ENCODE measurements at places on chromosomes 6 and 20. TPM values are rescaled to one million over a fixed set of nuclear protein-coding genes. Genes with fewer than 3 reads are reported as not detected.

Gene PDE7B
- 21.3 TPM for total RNA-seq

Gene PROKR2
- total RNA-seq, result not detected

- no peak overlapping the region for H3K27ac ChIP-seq
- peaks cover 23% of the 10 kb centered on the region for H3K4me1 ChIP-seq
- DNase-seq, result peak; percentile 36
- H3K36me3 ChIP-seq, result no peaks in the 10 kb centered on the region
- H3K27me3 ChIP-seq, result no peaks in the 10 kb centered on the region
- H3K4me3 ChIP-seq, result no peak overlapping the region
These were observed 31.4 kb downstream of the AFDN start for GRCh38 chr6:167858086-167858591.

GRCh38 chr20:17504898-17505635 lies 26.1 kb downstream of the BFSP1 start:
- H3K36me3 ChIP-seq, result no peaks in the 10 kb centered on the region
- H3K27ac ChIP-seq, result peak overlapping the region; percentile 9
- peak; percentile 72 for DNase-seq
- peaks cover 13% of the 10 kb centered on the region for H3K4me1 ChIP-seq
- H3K4me3 ChIP-seq, result peak overlapping the region; percentile 58

- no peaks in the 10 kb centered on the region for H3K36me3 ChIP-seq
- H3K4me1 ChIP-seq, result no peaks in the 10 kb centered on the region
- H3K27me3 ChIP-seq, result no peaks in the 10 kb centered on the region
- H3K4me3 ChIP-seq, result no peak overlapping the region
- no peak overlapping the region for H3K27ac ChIP-seq
These were observed 141.5 kb upstream of the PDE7B start for GRCh38 chr6:135710042-135710441.

Gene RBPJL
- total RNA-seq, result not detected

- H3K4me1 ChIP-seq, result peaks cover 18% of the 10 kb centered on the region
- peaks cover 22% of the 10 kb centered on the region for H3K36me3 ChIP-seq
- no peaks in the 10 kb centered on the region for H3K27me3 ChIP-seq
- H3K27ac ChIP-seq, result no peak overlapping the region
- no peak for DNase-seq
- H3K4me3 ChIP-seq, result no peak overlapping the region
These were observed 4.0 kb downstream of the PLAGL2 start for GRCh38 chr20:32203356-32204204.

Gene PRND
- total RNA-seq, result 0.18 TPM

DNA sequence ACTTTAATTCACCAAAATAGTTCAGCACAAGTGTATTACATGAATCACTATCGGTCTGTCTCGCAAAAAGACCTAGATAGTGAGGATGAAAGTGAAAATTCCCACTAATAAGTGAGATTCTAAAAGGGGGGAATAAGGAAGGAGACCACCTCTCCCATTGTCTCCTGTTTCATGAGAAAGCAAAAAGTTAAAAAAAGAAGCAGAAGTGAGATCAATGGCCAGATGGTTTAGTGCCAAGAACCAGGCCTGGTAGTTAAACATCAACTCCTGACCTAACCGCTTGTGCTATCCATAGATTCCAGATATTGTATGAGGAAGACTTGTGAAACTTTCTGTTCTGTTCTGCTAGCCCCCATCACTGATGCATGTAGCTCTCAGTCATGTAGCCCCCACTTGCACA lies 293.0 kb downstream of the RNGTT start:
- DNase-seq, result no peak
- no peaks in the 10 kb centered on the region for H3K4me1 ChIP-seq
- H3K36me3 ChIP-seq, result no peaks in the 10 kb centered on the region

Gene ADTRP
- total RNA-seq, result 3.3 TPM

DNA sequence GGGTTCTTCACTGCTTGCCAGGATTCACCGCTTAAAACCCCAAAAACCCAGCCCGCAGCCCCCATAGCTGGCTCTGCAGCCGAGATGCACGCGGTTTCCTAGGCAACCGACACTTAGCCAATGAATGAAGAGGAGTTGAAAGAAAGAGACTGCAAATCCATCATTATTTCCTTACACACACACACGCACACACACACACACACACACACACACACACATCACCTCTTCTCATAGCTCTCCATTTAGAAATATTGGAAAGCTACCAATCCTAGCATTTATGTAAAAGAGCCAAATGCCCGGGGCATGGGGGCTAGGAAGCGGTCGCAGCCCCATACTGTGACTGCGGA lies 3.4 kb upstream of the TUBB2B start:
- H3K27ac ChIP-seq, result no peak overlapping the region
- peak; percentile 8 for DNase-seq
- peaks cover 72% of the 10 kb centered on the region for H3K27me3 ChIP-seq
- H3K4me3 ChIP-seq, result peak overlapping the region; percentile 64
- H3K4me1 ChIP-seq, result peaks cover 23% of the 10 kb centered on the region
- H3K36me3 ChIP-seq, result no peaks in the 10 kb centered on the region

Gene SNRPB
- 323 TPM for total RNA-seq

Gene SLC26A8
- not detected for total RNA-seq

GRCh38 chr20:13671916-13672378 lies 33.2 kb upstream of the TASP1 start:
- DNase-seq, result no peak
- peaks cover 4% of the 10 kb centered on the region for H3K27me3 ChIP-seq
- H3K4me1 ChIP-seq, result no peaks in the 10 kb centered on the region
- H3K27ac ChIP-seq, result no peak overlapping the region

DNA sequence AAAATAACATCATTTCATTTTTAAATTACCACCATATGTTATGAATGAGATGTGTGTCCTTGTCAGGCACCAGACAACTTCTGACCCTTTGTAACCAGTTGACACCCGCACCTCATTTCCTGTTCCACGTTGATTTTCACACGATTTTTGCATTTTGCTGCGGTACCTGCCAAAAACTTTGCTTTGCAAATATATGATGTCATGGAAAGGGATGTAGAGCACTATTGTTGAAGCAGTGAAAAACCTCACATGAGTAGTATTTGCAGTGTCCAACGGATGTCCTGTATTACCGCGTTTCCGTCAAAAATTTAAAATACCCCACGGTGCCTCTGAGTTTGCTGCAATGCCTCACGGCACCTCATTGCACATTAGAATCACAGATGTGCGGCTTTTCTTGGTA lies 115.6 kb downstream of the MTHFD1L start:
- peaks cover 26% of the 10 kb centered on the region for H3K4me1 ChIP-seq
- peak; percentile 99 for DNase-seq
- no peak overlapping the region for H3K4me3 ChIP-seq
- H3K36me3 ChIP-seq, result peaks cover 16% of the 10 kb centered on the region
- no peaks in the 10 kb centered on the region for H3K27me3 ChIP-seq
- peak overlapping the region; percentile 90 for H3K27ac ChIP-seq

DNA sequence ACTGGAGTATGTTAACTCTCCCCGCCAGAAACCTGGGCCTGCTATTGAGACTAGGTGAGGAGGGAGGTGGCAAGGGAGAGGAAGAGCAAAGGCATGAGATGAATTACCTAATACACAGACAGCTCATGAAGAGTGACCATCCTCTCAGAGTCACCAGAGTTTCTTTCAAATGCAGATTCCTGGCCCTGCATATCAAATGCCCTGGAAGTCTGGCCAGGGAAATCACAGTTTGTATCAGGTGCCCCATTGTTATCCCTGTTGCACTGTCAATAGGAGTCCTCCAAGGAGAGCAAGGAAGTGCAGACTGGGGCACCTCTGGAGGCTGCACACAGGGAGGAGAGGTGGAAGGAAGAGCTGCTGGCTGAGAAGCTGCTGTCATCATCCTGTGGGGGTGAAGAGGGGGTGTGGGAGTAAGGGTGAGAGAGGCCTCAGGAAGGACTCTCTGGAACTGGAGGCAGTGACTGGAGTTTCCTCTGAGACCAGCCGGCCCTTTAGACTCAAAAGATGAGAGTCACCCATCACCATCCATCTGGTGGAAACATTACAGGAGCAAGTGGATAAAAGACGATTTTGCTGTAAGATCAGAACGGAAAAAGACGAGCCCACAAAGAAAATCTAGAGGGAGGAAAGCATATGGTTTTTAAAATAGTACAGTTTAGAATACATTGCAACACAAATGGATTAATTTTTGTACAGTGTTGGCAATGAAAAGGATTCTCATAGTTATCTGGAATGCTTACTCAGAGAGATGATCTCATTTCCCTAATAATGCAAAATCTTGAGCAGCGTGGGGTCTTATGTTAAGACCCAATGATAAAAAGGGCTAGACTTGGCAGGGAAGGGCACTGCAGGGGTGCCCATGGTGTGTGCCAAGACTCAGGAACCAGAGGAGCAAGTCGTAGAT lies 268.1 kb downstream of the UST start:
- no peaks in the 10 kb centered on the region for H3K27me3 ChIP-seq
- no peak overlapping the region for H3K27ac ChIP-seq
- no peak for DNase-seq
- H3K36me3 ChIP-seq, result no peaks in the 10 kb centered on the region
- H3K4me3 ChIP-seq, result no peak overlapping the region

DNA sequence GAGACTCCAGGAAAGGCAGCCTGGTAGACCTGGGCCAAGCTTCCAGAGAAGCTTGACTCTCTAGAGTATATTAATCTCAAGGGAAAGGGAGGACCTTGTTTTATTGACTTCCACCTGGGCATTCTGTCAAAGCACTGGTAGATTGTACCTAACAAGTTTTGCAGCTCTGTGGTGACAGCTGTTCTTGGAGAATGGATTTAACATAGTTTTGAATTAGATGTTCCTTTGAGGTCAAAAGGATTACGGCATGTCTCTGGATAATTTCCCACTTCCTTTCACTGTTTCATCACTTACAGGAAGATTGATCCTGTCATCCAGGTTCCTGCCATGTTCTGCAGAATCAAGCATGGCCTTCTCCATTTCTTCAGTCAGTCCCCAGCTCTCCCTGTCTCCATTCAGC lies 246.0 kb downstream of the PHACTR1 start:
- DNase-seq, result no peak
- no peaks in the 10 kb centered on the region for H3K27me3 ChIP-seq
- H3K27ac ChIP-seq, result peak overlapping the region; percentile 96
- peaks cover 30% of the 10 kb centered on the region for H3K4me1 ChIP-seq
- H3K4me3 ChIP-seq, result peak overlapping the region; percentile 34
- H3K36me3 ChIP-seq, result no peaks in the 10 kb centered on the region

- H3K36me3 ChIP-seq, result peaks cover 12% of the 10 kb centered on the region
- H3K4me1 ChIP-seq, result peaks cover 4% of the 10 kb centered on the region
- DNase-seq, result no peak
These were observed 26.7 kb downstream of the KAT14 start for GRCh38 chr20:18164356-18164755.

Gene PABPC1L
- 7.5 TPM for total RNA-seq

Gene KCNG1
- total RNA-seq, result 1.1 TPM

DNA sequence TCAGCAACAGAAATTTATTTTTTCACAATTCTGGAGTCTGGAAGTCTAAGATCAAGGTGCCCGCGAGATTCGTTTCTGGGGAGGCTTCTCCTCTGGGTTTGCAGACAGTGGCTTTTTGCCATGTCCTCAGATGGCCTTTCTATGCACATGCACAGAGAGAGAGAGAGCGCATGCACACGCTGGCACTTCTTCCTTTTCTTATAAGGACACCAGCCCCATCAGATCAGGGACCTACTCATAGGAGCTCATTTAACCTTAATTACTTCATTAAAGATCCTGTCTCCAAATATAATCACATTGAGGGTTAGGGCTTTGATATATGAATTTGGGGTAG lies 260.7 kb upstream of the PLCB4 start:
- H3K36me3 ChIP-seq, result no peaks in the 10 kb centered on the region
- peaks cover 12% of the 10 kb centered on the region for H3K4me1 ChIP-seq
- H3K27me3 ChIP-seq, result no peaks in the 10 kb centered on the region
- no peak for DNase-seq

Gene HLA-DMB
- 0.39 TPM for total RNA-seq

Gene MCHR2
- total RNA-seq, result not detected

DNA sequence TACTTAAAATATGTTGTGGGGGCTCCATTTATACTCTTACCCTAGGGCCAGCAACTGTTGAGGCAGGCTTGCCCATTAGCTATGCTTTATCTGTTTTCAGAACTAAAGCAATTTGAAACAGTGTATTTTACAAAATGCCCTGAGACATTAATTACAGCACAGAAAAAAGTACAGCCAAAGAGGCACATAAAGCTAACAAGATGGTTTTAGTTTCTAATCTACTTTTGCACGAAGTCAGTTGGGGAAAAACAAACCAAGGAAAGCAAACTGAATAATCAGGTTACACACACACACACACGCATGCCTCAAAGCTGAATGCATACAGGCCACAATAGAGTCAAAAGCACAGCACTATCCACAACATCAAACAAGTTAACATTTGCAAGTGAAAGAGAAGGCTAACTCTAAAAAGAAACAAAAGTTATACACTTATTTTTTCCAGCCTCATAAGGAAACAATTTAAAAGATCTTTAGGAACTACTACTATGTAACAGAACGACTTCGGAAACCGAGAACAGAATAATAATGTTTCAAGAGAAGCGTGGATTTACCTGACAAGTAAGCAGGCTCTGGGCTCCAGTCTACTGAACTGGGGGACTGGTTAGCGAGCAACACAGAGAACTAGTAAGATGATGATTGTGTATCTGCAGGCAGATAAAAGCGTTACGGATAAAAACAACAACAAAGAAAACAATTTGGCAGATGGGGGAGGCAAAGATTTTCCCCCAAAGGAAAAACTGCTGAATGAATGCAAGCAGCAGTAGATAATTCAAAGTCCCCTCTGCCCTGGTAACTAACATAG lies 1.7 kb downstream of the SYCP2 start:
- no peak for DNase-seq
- H3K36me3 ChIP-seq, result no peaks in the 10 kb centered on the region
- H3K4me1 ChIP-seq, result peaks cover 3% of the 10 kb centered on the region
- H3K4me3 ChIP-seq, result no peak overlapping the region
- H3K27ac ChIP-seq, result no peak overlapping the region

Gene GPX5
- not detected for total RNA-seq

GRCh38 chr6:147712841-147713240 lies 204.4 kb downstream of the SAMD5 start:
- no peaks in the 10 kb centered on the region for H3K27me3 ChIP-seq
- no peaks in the 10 kb centered on the region for H3K4me1 ChIP-seq
- no peak overlapping the region for H3K27ac ChIP-seq

- H3K27ac ChIP-seq, result peak overlapping the region; percentile 29
- peak; percentile 51 for DNase-seq
- H3K27me3 ChIP-seq, result no peaks in the 10 kb centered on the region
- H3K36me3 ChIP-seq, result no peaks in the 10 kb centered on the region
These were observed 970 bp downstream of the BLTP3A start for GRCh38 chr6:34792605-34793500.

Gene GMPR
- total RNA-seq, result 36.3 TPM

Gene TFAP2A
- not detected for total RNA-seq

GRCh38 chr20:46388937-46389336 lies 17.5 kb downstream of the ELMO2 start:
- H3K4me3 ChIP-seq, result no peak overlapping the region
- no peaks in the 10 kb centered on the region for H3K4me1 ChIP-seq
- no peak overlapping the region for H3K27ac ChIP-seq

DNA sequence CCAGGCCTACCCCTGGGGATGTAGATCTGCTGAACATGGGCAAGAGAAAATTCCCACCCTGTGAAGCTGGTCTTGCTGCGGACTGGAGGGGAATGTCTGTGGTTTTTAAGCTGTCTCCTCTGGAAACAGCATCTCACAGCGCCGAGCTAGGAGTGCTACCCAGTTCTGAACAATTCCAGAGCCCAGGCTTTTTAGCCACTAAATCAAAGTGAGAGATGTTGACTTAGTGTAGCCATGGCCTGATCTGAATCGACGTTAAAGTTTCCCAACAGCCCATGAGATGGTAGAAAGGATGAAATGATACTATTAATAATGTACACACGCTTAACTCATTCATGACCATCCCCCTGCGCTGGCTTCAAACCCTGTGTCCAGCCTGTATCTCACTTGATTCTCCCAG lies 63.7 kb downstream of the KCNB1 start:
- H3K4me1 ChIP-seq, result no peaks in the 10 kb centered on the region
- no peak for DNase-seq
- no peak overlapping the region for H3K27ac ChIP-seq
- no peaks in the 10 kb centered on the region for H3K36me3 ChIP-seq
